Activated CD8-positive, alpha-beta memory T cell treated with anti-CD3 and anti-CD28 coated beads for 1 hour (primary cell): ENCODE measurements at places on chromosomes 5 and 9.

- DNase-seq, result no peak
Observed at GRCh38 chr9:132486706-132487350, 76.8 kb downstream of the CFAP77 start.

GRCh38 chr9:76818271-76818670 lies 54.0 kb downstream of the PCA3 start:
- DNase-seq, result no peak

DNA sequence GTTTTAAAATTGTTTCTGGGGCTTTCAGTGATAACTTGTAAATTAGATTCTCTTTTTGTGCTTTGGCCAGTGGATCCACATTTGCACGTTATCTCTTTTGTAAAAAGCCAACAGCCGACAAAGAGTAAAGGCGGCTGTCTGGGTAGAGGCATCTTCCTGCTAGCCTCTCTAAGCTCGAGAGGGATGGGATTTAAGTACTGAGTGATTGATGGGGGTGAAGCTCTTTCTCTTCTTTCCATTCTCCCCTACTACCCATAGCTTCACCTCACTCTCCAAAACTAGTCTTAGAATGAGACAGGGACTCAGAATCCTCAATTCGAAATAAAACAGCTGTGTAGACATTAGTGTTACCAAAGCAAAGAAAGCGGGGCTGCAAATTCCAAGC lies 3.4 kb downstream of the PBX3 start:
- no peak for DNase-seq

DNA sequence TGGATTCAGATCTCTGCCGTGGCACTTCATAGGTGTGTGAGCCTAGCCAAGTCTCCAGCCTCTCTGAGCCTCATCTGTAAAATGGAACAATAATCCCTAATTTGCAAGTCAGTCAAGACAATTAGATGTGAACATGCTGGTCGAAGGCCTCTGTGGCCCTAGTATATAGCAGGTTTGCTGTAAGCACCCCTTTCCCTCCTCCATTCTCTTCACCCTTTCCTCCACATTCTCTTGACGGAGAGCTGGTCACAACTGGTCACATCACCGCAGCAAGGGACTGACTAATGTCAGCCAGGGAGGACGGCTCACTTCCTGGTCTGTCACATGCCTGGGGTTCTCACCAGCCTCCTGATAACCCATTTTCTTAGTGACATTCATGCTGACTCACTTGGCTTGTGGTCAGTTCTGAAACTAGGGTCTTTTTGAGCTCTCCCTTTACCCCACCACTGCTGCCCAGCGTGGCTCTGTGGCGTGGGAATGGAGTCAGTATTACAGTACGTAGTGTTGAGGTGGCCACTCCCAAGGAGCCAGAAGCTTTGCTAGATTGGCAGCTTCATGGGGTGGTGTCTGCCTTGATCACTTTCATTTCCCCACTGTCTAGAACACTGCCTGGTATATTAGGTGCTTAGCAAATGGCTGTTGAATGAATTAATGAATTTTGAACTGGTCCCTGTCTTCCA lies 47.8 kb downstream of the ERGIC1 start:
- no peak for DNase-seq

- no peak for DNase-seq
Observed at GRCh38 chr9:36222449-36222848, 31.7 kb downstream of the CLTA start.

DNA sequence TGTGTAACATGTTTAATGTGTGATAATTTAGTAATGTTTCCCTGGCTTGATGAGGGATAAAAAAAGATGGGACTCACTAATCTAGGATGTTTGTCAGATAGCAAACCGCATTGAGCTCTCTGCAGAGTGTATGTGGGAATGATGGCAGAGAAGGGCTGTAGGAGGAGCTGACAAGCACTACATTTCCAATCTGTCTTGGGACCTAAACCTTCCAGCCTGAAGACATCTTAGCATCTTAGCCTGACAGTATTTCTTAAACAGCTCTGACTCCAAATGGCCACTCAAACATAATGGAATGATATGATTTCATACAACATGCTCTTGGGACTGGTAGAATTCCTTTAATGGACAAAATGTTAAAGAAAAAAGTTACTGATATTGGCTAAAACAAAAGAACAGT lies 116.7 kb downstream of the PPP2R2B start:
- DNase-seq, result no peak

DNA sequence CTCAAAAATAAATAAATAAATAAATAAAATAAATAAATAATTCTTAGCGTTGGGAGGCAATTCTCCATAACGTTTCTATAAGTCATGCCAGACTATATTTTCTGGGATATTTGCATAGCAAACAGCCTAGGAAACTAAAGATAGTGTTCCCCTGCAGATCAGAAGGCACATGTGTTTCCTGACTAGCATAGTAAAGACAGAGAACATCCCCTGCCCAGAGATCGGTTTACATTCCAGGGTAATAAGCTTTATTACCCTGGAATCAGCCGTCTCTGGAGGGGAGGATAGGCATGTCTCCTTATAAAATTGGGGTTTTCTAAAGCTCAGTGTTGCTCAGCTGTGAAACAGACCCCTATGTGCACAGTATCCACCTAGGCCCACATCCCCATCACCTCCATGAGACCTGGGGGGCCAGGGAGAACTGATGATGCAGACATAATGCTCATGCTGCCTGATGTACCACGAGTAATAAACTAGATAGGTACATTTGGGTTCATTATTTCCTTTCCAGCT lies 36.9 kb upstream of the IFNK start:
- DNase-seq, result no peak

DNA sequence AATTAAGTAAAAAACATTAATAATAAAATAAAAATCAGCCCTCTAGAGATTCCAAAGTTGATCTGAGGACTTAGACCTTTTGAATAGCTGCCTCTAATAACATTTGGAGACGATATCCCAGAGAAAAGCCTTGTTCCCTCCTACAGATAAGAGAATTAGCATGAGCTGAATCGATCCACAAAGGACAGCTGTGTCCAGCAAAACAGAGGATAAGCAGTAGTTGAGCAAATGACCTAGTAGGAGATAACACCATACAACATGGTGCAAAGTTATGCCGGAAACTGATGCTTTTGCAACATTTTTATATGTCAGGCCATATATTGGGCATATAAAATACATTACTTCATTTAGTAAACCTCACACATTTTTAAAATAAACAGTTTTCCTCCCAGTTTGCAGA lies 212.2 kb upstream of the PRR16 start:
- DNase-seq, result no peak

- DNase-seq, result no peak
Observed at GRCh38 chr5:33235824-33236223, 204.9 kb upstream of the TARS1 start.

- no peak for DNase-seq
Observed at GRCh38 chr9:93043122-93043521, 15.4 kb upstream of the SUSD3 start.

GRCh38 chr5:132500244-132500930 lies 9.8 kb upstream of the IRF1 start:
- DNase-seq, result no peak

DNA sequence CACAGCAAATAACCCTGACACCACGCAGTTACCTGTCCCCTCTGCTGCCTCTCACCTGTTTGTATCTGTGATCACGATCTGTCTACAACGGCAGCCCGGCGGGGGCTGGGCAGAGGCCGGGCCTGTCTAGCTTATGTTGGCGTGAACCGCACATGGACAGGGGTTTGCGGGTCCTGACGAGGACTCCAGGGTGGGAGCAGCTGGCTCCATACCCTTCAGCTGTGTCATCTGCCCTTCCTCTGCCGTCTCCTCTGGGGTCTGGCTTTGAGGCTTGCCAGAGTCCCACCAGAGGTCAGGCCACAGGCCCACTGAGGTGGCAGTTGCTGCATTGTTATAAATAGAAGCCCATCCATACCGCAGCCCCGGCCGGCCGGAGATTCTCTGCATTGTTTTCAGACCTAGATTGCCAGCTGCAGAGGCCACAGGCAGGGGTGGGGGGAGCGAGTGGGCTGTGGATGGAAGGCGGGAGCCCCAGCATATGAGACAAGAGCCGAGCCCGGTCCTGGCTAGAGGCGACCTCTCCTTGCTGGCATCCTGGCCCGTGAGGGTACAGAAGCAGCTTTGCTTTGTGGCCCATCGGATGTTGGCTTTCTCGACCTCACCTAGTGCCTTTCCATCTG lies 37.8 kb downstream of the FAM78A start:
- DNase-seq, result no peak

DNA sequence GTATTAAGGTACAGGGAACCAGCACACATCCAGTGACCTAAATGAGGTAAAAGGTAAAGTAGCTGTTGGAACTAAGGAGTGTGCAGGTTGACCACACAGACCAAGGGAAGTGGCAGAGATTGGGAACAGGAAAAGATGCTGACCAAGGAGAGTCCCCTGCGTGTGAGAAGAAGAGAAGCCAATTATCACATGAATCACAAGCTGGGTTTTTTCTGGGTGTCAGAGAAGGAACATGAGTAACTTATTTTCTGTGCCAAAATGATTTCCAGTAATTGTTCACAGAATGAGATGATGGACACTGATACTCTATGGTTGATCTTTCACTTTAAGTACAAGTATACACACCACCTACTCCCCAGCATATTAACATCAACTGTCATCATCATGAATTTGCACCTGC lies 130.7 kb upstream of the ACO1 start:
- no peak for DNase-seq
